ENCODE measurements at places on chromosomes 6 and 20. TPM values are rescaled to one million over a fixed set of nuclear protein-coding genes. Genes with fewer than 3 reads are reported as not detected.
A peak's percentile ranks its signal among the peaks of the same experiment; 100 is the strongest.

GRCh38 chr6:10720265-10720959 is 2.5 kb upstream of the TMEM14C start:
- no peaks in the 10 kb centered on the region for H3K27me3 ChIP-seq
- DNase-seq = peak; percentile 50
- peak overlapping the region; percentile 88 for H3K27ac ChIP-seq
- H3K4me3 ChIP-seq = peak overlapping the region; percentile 43
- H3K4me1 ChIP-seq = peaks cover 14% of the 10 kb centered on the region

DNA sequence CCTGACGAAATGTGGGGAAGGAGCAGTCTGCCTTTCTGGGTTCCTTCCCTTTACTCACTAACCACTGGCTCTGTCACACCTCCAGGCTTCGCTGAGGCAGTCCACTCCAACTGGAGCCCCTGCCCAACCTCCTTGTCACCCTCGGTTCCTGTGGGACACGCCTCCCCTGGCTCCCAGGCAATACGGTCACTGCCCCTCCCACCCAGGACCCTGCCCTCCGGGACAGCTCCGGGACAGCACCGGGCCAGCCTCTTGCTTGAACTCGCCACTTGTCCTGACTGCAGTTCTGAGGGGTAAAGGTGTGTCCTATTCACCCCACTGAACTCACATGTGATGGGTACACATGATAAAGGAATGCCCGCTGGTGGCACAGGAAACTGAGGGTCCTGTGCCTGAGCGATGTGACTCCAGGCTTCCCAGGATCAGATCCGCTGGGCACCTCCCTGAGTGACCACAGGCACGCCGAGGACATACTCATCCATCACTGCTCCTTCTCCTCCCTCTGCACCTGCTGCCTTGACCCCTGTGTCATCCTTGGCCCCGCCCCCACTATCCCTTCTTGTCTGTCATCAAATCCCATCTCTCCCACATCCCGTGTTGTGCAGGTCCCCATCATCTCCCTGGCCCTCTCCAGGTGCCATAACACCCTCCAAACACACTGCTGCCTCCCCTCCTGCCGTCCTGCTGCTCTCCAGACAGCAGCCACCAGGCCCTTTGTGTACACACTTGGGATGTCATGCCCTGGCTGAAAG is 7.9 kb downstream of the SDCBP2 start:
- H3K27me3 ChIP-seq = no peaks in the 10 kb centered on the region
- no peak for DNase-seq
- no peaks in the 10 kb centered on the region for H3K4me1 ChIP-seq
- H3K27ac ChIP-seq = peak overlapping the region; percentile 100
- H3K4me3 ChIP-seq = no peak overlapping the region

DNA sequence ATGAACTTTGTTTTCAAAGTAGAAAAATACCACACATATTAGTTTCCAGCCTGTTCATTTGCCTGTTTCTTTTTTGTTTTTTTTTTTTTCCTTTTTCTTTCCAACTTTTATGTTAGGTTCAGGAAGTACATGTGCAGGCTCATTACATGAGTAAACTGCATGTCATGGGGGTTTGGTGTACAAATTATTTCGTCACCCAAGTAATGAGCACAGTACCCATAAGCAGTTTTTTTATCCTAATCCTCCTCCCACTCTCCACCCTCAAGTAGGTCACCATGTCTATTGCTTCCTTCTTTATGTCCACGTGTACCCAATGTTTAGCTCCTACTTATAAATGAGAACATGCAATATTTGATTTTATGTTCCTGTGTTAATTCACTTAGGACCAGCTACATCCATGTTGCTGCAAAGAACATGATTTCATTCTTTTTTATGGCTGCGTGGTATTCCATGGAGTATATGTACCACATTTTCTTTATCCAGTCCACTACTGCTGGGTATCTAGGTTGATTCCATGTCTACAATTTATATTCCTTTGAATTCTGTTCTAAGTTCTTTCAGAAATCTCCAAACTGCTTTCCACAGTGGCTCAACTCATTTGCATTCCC is 31.8 kb downstream of the SNX14 start:
- no peaks in the 10 kb centered on the region for H3K27me3 ChIP-seq
- H3K36me3 ChIP-seq = no peaks in the 10 kb centered on the region
- no peak overlapping the region for H3K27ac ChIP-seq
- H3K4me1 ChIP-seq = no peaks in the 10 kb centered on the region
- H3K4me3 ChIP-seq = no peak overlapping the region

DNA sequence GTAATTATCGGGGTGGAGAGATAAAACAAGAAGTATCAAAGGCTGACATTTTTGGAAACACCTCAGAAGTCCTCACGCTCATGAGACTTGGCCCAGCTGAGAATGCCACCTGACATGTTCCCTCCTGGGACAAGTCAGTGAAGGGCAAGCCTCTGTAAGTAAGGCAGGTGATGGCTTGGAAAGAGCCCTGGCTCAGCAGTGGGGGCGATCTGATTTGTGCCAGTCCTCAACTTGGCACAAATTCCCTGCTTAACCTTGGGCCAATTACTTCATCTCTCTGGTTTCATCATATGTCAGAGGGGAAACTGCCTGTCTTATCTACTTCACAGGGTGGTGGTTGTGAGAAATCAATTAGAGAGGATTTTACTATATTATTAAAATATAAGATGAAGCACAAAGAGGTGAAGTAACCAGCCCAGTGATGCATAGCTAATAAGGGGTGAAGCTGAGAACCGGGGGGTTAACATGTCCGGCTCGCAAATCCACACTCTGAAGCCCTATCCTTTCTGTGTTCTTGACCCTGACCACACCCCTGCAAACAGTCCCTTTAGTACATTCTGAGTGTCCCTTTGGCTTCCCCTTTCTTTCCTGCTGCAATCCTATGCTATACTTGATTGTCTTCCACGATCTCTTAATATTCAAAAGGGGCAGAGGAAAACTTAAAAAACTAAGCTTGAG is 8.8 kb upstream of the MOCS1 start:
- no peaks in the 10 kb centered on the region for H3K36me3 ChIP-seq
- no peaks in the 10 kb centered on the region for H3K4me1 ChIP-seq
- DNase-seq = no peak

- no peak within 1 kb of the TSS for H3K4me3 ChIP-seq
- no peak for DNase-seq
- H3K27me3 ChIP-seq = no peaks in the 10 kb centered on the region
- H3K4me1 ChIP-seq = no peaks in the 10 kb centered on the region
- H3K36me3 ChIP-seq = no peaks in the 10 kb centered on the region
Observed at GRCh38 chr6:27911956-27912446, at the start of gene OR2B2. Gene OR2B2 (minus strand): TSS chr6:27912396. CDS start chr6:27912319, 77 bp downstream.

DACT2 gene
- 9.6 TPM for total RNA-seq

OR2H1 gene
- total RNA-seq = not detected

Measured in uterus (tissue), 4 donors.